ENCODE measurements at places on chromosomes 5 and 9.

DNA sequence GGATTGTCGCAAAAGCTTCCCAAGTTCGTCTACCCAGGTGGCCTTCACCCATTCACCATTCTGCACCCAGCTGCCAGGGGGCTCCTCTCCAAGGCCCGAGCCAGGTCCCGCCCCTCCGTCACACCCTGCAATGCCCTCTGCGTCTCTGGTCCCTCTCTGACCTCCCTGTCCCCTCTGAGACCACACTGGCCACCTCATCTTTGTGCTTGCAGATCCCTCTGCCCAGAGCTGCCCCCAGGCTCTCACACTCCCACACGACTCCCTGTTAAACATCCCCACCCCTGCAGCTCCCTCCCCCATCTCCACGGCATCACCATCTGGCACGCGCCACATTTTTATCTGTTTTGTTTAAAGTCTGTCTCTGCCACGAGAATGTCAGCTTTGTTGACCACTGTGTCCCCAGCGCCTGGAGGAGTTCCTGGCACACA, 243.6 kb downstream of the PBX3 start:
- no peak for DNase-seq

DNA sequence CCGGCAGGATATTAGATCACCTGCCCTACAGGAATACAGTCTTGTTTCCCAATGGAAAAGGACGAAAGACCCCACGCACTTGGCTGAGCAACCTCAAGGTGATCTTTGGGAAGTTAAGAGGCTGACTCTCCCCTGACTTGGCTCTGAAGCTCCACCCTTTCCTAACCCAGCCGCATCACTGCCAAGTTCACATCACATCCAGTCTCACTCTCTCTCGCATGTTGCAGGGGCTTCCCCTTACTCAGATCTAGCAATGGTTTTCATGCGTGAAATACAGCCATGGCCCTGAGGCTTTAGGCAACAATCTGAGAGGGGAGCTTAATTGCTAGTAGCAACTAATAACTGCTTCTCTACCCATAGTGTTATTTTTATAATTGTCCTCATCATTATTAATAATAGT, 211.6 kb downstream of the DOCK8 start:
- DNase-seq: no peak

DNA sequence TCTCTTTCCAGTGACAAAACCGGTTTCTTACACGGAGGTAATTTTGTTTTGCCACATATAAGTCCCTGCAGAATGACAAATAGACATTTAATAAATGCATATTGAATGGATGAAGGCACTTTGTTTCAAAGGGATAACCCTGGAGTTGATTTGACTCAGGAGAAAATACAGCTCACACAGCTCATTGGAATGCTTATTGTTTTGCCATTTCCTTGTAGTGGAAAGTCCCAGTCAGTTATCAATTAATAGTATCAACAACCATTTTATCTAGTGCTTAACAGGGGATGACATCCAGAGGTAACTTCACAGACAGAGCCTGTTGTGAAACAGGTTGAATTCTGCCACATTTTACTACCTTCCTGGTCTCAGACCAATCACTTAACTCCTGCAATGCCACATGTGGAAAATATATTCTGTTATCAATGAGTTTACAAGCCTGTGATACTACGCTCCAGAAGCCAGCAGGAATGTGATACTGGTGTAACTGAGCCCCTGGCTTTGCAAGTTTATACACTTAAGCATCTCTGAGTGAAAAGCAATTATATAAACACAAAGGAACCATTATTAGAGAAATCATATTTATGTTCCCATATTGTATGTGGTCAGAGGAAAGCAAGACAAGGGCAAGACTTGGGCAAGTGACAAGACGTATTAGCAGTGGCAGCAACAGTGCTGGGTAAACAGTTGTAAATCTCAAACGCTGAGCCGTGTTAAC, 123.1 kb upstream of the ANKRD55 start:
- no peak for DNase-seq

GRCh38 chr5:179008667-179009066, 13.5 kb upstream of the GRM6 start:
- no peak for DNase-seq

- no peak for DNase-seq
These were observed 347.3 kb upstream of the ZNF608 start for GRCh38 chr5:125093776-125094175.

DNA sequence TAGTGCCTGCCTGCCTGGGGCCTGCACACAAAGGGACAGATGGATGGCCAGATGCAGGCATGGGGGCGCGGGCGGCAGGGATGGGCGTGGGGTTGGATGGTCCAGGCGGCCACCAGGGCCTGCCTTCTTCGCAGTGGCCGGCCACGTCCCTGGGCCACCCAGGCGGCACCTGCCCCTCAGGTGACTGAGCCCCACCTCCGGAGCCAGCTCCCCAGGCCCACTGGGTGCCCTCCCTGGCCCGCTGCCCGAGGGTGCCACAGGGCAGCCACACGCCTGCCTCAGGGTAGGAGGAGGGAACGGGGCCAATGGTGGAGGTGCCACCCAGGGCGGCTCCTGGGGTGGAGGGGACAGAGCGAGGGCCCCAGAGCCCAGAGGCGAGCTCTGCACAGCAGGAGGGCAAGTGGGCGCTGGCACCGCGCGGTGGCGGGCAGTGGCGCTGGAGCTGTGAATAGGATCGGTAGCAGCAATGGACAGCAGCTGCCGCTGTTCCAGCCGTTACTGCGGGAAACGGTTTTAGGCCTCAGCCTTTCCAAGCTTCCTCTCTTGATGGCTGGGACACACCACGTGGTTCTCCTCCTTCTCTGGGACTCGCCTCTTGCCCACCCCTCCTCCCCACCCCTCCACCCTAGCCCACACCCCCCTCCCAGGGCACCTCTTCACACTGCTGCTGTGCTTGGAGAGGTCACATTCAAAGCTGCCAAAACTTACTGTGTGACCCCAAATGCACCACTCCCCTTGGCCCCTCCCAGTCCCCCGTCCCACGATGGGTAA, 19.1 kb downstream of the LHX3 start:
- no peak for DNase-seq

- DNase-seq: no peak
These were observed 4.5 kb downstream of the RNF208 start for GRCh38 chr9:137217276-137218211.

DNA sequence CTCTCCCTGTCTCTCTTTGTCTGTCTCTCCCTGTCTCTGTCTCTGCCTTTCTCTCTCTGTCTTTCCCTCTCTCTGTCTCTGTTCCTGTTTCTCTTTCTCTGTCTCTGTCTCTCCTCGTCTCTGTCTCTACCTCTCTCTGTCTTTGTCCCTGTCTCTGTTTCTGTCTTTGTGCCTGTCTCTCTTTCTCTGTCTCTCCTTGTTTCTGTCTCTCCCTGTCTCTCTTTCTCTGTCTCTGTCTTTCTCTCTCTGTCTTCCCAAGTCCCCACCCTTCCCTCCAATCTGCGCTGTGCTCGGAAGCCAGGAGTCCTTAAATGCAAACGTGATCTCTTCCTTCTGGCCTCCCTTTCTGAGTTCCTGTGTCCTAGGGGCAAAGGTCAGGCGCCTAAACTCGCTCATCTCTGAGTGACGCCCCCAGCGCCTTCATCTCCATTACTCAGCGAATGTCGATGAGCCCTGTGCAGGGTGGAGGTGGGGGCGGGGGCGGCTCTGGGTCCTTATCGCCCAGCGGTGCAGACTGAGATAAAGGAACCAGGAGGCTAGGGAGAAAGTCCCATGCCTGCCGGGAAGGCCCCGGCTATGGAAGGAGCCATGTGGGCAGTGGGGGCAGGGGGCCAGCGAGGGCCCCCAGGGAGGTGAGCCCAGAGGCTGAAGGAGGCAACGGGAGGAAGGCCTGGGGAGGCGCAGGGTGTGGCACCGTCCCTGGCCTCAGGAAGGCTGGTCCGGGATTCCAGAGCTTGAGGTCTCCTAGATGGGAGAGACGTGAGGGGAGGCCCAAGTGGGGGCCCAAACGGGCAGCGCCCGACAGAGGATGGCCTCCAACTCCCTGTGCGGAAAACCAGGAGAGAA, 1.5 kb upstream of the SLC6A19 start:
- no peak for DNase-seq
